Skeletal muscle tissue (tissue), 5 donors: ENCODE measurements at places on chromosomes 12 and 14. TPM values are rescaled to one million over a fixed set of nuclear protein-coding genes. Genes with fewer than 3 reads are reported as not detected.

Gene ADAM20
- total RNA-seq, result 2.1 TPM

Gene PLEKHD1
- under 0.01 TPM for total RNA-seq

Gene SDR39U1
- total RNA-seq, result 12.0 TPM

Gene ST8SIA1
- total RNA-seq, result 5.2 TPM

Gene SLCO1B1
- not detected for total RNA-seq

Gene TBX5
- 2.1 TPM for total RNA-seq
